ENCODE measurements at places on chromosomes 6 and 20.

- DNase-seq = no peak
Measured at GRCh38 chr6:120569714-120570113, 764.6 kb downstream of the TBC1D32 start.

DNA sequence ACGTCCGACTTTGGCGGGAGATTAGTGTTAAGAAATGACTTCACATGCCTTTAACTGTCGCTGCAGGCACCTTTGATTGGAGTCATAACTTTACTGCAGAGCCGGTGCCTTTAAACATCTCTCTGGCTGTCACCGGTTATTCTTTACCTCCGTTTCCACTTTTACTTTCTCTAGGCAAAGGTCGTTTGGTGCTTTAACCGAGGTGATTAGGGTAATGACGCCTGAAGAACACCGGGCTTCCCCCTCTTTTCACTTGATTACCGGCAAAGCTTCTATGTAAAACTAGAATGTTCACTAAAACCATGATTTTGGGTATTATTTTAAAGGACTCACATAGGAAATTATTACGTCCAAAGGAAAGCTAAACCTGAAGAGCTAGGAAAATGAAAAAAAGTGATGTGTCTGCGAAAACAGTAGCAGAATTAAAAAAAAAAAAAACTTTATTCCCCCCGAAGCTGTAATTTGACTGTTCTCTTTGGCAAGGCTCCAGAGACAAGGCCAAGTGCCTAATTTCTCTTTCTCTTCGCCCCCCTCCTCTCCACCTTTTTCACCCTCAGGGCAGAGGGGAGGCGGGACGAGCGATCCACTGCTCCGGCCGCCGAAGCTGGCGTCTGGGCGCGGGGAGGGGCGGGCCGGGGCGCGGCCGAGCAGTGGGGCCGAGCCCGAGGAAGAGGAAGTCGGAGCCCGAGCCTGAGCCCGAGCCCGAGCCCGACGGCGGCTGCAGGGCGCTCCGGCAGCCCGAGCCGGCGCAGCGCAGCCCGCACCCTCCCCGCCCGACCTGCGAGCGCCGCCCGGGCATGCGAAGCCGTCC is at the start of gene PLEKHG1:
Gene PLEKHG1 (plus strand): TSS at position 687 of the 811 bp plus-strand sequence. CDS start 133,797 bp downstream, outside the sequence.
- no peak for DNase-seq

DNA sequence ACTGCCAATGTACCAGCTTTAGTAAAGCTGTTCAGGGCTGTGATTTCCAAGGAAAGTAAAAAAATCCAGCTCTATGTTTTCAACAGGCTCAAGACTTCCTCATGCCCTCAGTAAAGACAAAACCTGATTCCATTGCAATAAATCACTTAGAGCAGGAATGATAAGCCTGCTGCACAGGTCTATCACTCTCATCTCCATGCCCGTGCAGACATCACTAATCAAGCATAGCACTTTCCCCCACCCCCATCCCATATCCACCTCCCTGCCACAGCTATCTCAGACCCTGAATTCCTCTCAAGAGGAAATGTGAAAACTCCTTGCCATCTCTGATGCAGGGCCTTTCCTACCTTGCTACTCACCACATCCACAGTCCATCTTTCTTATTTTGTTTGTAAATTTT is 554.9 kb downstream of the MAFB start:
- no peak for DNase-seq

DNA sequence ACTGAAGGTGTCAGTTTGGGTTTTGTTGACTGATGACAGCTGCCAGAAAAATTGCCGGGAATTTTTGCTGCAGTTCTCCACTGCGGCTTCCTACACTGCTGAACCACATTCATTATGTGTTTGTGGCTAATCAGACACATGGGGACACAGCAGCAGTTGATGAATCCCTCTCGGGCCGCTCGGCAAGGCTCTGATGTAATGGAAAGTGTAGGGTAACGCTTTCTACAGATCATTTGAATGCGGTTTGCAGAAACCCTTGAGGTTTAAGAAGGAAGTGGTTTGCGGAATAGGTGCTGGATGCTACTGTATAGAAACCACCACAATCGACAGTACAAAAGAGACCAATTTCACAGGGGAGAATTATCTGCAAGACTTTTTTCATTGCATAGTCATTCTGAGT is 138.7 kb upstream of the SASH1 start:
- no peak for DNase-seq

DNA sequence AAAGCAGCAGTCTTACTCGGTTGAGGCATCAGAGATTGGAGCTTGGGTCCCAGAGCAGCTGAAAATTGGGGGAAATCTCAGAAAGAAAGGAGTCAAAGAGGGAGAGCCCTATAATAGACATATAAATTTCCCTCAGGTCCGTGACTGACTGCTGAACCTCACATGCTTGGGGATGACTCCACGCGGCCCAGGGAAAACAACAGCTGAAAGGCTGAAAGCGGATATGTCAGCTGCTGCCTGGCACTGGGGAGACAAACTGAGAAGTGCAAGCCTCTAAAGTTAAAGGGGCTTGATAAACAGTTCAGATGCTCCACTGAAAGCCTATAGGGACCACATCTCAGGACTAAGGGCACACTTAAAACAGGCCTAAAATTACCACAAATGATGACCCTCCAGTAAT is 255.9 kb upstream of the RIN2 start:
- no peak for DNase-seq
